CD4-positive, alpha-beta T cell treated with Interleukin-2 at 100 ng/mL for 4 hours (primary cell): ENCODE measurements at places on chromosomes 6 and 20.

- DNase-seq: no peak
These were observed 47.5 kb upstream of the CD93 start for GRCh38 chr20:23133560-23133998.

- DNase-seq: no peak
These were observed 407.7 kb upstream of the HTR1E start for GRCh38 chr6:86529635-86530034.

GRCh38 chr20:944774-945410 lies 28.8 kb upstream of the ANGPT4 start:
- no peak for DNase-seq

DNA sequence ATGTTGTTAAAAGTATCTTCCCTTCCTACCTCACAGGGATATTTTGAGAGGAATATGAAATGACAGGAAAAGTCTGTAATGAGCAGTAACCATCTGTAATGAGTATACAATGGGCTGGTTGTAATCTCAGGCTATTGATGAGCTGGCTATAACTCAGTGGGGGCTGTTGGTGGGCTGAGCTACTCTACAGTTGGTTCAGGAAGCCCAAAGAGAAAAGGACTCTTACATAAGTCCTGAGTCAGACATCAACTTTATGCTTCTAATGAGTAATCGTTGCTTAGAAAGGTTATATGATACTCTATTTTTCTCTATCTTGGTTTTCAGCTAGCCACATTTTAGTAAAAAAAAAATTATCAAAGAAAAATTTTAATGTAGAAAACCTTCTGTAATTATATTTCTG lies 26.4 kb downstream of the ZNF391 start:
- no peak for DNase-seq

DNA sequence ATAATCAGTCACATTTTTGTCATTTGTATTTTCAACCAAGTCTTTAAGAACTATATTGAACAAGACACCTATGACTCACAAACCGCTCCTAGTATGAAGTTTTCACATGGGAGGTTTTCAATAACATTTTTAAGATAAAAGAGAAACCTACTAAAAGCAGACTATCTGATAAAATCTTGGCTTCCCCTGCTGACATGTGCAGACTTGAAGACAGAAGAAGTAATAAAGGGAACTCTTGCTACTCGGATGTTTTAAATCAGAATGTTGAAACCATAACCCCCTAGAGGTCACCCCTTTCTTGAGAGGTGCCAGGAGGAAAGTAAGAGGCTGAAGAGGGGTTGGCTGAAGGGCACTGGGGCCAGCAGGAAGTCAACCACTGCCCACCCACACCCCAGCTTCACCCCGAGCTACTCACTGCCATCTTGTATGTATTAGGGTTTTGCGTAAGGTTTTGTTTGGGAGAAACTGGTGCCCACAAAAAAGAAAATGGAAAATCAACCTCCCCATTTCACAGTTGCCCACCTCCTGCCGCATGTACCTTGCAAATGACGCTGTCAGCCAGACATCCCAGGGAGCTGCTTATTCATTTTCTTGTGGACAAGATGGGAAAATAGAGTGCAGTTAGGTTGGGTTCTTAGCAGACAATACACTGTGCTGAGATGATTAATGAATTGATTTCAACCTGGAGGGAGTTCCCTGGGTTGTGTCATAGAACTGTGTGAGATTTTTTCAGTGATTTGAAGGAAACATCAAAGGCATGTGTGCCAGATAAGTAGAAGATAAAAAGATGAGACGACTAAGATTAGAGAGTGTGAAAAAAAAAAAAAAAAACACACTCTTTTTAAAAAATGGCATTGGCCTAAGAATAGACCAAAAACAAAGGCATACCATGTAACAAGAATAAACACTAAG lies 83.2 kb upstream of the TAB2 start:
- peak; percentile 84 for DNase-seq

GRCh38 chr20:9981829-9982228 lies 53.0 kb upstream of the ANKEF1 start:
- no peak for DNase-seq

GRCh38 chr6:20698675-20699074 lies 164.4 kb downstream of the CDKAL1 start:
- no peak for DNase-seq

- no peak for DNase-seq
These were observed 38.6 kb downstream of the PRDM1 start for GRCh38 chr6:106124437-106125430.

GRCh38 chr20:38671186-38671585 lies 53.1 kb upstream of the SLC32A1 start:
- no peak for DNase-seq

DNA sequence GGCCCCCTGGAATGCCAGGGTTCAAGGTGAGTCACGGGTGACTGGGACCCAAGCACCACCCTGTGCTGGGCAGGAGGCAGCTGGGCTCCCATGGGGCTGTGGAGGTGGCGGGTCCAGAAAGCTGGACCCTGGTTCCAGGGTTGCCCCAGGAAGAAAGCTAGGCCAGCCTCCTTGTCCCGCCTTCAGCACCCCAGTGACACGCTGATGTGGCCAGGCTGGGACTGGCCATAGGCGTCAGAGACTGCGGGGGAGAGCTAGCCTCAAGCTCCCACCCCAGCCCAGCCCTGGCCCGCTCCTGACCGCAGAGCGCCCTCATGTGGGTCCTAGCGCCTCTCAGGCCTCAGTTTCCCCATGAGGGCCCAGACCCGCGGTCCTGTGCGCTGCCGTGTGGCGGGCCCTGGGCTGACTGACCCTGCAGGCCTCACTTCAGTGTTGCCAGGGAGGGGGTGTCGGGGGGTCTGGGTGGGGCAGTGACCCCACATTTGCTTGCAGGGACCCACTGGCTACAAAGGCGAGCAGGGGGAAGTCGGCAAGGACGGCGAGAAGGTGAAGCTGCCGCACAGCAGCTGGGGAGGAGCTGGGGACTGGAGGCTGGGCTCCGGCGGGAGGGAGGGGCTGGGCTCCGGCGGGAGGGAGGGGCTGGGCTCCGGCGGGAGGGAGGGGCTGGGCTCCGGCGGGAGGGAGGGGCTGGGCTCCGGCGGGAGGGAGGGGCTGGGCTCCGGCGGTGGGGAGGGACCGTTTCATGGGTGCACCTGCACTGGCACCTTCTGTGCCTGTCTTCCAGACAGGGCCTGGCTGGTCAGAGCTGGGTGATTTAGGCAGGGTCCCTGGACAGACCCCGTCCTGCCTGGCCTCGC lies 7.9 kb downstream of the COL9A3 start:
- peak; percentile 59 for DNase-seq

GRCh38 chr6:57207872-57208271 lies 14.2 kb downstream of the RAB23 start:
- DNase-seq: no peak

- no peak for DNase-seq
These were observed 166.6 kb upstream of the MARCKS start for GRCh38 chr6:113690281-113691259.

GRCh38 chr6:108988296-108988695 lies 106.3 kb downstream of the SESN1 start:
- no peak for DNase-seq

DNA sequence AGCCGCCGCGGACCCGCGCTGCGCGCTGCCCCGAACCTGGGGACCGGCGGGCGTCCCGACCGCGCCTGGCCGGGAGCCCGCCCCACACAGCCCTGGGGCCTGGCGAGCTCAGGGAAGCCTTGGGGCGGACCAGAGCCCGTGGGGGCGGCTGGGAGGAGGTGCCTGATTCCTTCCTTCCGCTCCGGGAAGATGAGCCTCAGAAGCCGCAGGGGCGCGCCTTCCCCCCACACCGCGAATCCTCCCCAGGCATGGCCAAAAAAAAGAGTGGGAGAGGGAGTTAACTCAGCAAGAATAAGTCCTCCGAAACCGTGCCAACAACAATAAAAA lies at the start of gene CBLN4:
CBLN4 (minus strand) TSS at position 131 of the 327 bp plus-strand sequence. CDS start 1,348 bp downstream, outside the sequence.
- DNase-seq: no peak

DNA sequence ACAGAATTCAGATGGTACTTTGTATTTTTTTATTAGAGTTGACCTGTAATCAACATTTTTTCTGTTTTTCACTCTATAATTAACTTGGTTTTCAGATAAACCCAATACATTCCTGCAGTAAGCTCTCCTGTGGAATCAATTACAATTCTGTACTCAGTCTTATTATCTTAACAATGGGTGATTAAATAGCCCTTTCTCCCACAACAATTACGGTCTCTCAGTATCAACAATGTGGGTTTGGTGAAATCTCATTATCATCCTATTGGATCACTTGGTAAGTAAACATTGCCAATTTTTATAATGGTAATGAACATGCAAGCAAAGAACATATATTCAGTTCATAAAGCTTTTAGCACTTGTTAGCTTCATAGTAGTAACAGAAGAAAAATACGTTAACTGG lies 438.9 kb upstream of the EPHA7 start:
- DNase-seq: no peak

DNA sequence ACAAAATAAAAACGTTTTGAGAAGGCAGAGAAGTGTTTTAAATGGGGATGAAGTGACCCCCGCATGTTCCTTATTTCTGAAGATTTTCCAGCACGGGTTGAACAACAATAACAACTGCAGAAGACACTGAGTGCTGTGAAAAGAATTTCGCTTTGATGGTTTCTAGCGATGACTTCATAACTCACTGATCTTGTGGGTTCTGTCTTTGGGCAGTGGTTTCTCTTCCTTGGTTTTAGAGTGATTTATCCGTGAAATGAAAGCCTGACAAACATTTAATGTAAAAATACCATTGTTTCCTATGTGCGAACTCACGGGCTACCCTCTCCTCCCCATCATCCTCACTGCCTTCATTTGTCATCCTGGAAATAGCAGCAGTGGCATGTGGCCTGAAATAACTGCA lies 793.9 kb downstream of the QKI start:
- no peak for DNase-seq

- no peak for DNase-seq
These were observed 61.2 kb upstream of the TRAF3IP2 start for GRCh38 chr6:111666847-111667246.

GRCh38 chr6:797479-798077 lies 104.6 kb upstream of the EXOC2 start:
- peak; percentile 35 for DNase-seq

DNA sequence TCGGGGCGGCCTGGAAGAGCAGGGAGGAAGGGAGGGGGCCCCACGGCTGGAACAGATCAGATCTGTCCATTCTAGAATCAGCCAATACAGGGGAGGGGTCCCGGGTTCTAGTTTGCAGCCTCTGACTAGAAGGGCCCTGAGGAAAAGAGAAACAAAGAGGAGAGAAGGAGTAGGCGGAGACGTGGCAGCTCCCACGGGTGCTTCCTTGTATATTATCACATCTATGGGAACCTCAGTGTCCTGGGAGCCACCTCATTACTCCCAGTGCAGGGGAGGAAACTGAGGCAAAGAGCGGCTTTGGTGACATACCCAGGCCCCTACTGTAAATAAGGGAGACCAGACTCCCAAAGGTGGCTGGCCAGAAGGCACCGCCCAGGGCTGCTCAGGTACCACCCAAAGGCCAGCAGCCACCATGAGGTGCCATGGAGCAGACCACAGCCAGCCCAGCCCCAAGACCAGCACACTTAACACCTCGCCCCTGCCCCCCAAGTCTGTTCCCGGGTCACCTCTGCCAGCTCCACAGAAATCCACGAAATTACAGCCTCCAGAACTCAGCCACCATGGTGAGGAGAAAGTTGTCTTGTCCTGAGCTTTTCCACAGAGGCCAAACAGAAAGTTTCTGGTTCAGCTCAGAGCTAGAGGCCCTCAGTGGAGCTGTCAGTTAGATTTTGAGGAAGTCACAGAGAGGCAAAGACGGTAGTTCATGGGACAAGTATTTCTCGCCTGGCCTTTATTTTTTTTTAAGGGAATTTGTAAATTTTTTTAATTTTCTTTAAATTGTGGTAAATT lies 2.1 kb downstream of the ZC3H12D start:
- DNase-seq: no peak

DNA sequence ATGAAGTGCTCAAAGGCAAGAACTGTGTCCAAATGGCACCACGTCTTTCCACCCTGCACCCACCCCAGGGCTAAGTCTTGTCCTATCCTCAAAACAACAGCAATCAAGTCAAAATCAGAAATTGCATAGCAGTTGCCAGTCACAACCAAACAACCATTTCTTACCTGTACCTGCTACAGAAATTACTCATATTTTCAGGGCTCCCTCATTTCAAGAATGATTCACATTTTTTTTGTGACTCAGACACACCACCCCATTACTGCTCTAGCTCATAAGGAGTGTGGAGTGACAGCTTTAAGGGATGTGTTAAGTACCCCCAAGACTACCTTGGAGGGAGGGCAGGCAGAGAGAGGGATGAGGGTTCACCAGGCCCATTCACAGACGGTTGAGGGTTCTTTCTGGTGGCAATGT lies 111.7 kb downstream of the TRERF1 start:
- peak; percentile 40 for DNase-seq

- no peak for DNase-seq
These were observed 2.7 kb downstream of the TEAD3 start for GRCh38 chr6:35494161-35494563.

DNA sequence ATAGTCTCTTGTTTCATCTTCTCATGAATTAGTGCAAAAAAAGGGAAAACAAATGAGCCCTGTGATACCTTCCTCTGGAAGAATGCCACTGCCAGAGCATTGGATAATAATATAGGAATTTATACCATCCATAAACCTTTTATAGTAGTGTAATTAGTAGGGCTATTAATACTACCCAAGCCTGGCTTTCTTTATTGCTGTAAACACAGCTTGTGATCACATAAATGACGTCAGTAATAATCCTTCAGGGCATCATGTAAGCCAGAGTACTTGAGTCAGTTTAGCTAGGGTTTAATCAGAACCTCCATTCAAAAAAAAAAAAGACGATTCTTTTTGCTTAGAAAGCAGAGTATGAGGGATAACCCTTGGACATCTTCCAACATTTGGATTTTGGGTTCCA lies 264.8 kb downstream of the SLC35F1 start:
- DNase-seq: no peak

- DNase-seq: no peak
These were observed 7.2 kb upstream of the GATA5 start for GRCh38 chr20:62482974-62483373.

- no peak for DNase-seq
These were observed 18.6 kb upstream of the MICB start for GRCh38 chr6:31479151-31479932.

- no peak for DNase-seq
These were observed 127.9 kb downstream of the PXDC1 start for GRCh38 chr6:3623451-3624249.

DNA sequence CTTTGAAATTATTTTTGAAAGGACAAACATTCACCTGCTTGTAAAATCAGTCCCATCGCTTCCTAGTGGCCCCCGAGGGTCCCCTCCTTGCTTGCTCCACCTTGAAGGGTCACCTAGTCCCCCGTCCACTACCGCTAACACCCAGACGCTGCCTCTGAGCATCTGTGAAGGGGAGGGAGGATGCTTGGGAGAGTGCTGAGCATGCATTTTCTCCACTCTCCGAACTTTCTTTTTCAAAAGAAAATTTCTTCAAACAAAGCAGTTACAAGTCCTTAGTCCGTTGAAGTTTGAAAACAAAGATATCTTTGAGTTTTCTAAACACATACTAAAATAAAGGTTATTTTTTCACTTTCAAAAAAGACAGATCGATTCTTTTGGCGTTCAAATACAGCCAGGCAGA lies 224.3 kb upstream of the ARID1B start:
- no peak for DNase-seq

GRCh38 chr6:31268836-31269235 lies 3.1 kb downstream of the HLA-C start:
- DNase-seq: no peak
